Activated T-helper 1 cell treated with Interleukin-2 at 50 U/mL for 16 hours (primary cell): ENCODE measurements at places on chromosomes 4 and X.

DNA sequence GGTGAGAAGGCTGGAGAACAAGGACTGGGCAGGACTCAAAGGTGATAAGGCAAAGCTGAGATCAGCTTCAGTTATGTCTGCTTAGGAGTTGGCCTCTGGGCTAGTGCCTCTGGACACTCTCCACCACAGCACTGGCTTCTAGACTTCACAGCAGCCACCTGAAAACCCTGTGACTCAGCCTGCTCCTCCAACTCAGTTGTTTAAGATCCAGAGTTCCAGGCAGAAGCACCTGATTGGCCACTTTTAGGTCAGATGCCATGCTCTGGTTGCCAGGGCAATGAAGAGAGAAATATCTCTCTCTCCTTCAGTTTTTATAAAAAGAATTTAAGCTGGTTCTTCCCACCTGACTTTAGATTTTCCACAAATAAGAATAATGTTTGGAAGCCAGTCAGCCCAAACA lies 47.9 kb upstream of the BLTP1 start:
- DNase-seq, result no peak

- no peak for DNase-seq
Observed at GRCh38 chr4:105992641-105993305, 97.5 kb downstream of the NPNT start.

- DNase-seq, result no peak
Observed at GRCh38 chr4:107246761-107247160, 210.6 kb upstream of the DKK2 start.

- DNase-seq, result no peak
Observed at GRCh38 chrX:152942077-152942442, 44.2 kb downstream of the ZNF185 start.

DNA sequence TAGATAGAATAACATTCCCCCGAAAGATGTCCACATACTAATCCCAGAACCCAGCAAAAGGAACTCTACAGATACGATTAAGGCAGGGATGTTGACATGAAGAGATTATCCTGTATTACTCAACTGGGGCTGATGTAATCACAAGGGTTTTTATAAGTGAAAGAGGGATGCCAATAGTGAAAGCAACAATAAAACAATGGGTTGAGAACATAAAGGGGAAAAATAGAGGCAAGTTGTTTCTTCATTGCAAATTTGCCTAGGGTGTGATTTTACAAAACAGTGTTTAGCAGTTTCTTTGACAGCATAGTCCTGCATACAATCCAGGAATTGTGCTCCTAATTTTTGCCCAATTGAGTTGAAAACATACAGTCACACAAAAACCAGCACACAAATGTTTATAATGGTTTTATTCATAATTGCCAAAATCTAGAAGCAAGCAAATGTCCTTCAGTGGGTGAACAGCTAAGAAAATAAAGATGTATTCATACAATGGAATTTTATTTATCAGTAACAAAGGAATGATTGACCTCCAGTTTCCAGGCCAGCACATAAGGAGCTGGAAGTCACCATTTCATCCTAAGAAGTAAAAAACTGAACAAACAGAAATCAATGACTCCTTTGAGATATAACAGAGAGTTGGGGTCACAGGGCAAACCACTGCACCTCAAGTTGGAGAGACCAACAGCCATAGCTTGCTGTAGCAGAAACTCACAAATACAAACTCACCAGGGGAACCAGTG lies 107.2 kb downstream of the CENPC start:
- no peak for DNase-seq

- DNase-seq, result no peak
Observed at GRCh38 chrX:25807022-25807421, 331.1 kb upstream of the MAGEB18 start.

- no peak for DNase-seq
Observed at GRCh38 chr4:101643186-101643837, 147.2 kb upstream of the BANK1 start.

DNA sequence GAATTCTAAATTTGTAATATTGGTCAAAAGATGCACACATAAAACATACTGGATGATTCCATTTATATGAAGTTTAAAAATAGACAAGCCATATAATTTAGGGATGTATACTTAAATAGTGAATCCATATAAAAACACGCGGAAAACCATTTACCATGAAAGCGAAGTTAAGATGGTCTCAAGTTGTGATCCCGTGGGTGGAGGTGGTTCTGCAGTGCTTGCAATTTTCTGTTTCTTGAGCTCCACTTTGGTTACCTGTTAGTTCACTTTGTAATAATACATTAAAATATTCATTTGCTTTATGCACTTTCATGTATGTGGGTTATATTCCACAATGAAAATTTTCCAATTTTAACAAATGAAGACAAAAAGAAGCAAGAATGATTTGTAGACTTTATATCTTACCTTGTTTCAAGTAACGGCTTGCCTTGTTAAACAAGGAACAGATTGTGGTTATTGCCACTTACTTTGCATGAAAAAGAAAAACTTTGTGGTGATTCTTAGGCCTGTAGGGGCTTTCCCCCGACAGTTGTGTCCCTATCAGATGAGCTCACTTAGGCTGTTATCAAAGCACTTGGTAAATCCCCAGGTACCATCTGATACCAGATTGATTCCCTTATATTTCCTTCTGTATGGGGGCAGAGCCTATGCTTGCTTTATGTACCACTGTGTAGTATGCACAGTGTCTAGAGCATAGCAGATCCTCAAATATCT lies 12.2 kb downstream of the UCP1 start:
- no peak for DNase-seq

DNA sequence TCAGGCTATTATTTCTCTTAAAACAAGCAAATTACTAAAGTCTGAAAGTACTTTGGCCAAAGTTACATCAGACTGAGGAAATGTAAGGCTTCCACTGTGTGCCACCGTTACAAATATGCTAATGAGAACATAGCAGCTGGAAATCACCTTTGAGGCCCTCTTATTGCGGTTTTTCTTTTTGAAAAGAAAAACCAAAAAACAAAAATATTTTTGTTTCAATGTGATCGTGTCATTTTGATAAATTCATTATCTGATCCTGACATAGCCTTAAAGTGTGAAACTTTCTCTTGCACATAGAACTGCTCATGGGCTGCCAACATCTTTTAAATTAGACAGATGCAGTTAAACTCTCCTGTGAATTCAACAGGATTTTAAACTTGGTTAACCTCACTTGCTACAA lies 2.8 kb upstream of the TIFA start:
- DNase-seq, result no peak

- DNase-seq, result no peak
Observed at GRCh38 chrX:54419559-54420302, 20.5 kb upstream of the TSR2 start.

GRCh38 chr4:27666943-27667342 lies 806.3 kb downstream of the STIM2 start:
- DNase-seq, result no peak

- peak; percentile 29 for DNase-seq
Observed at GRCh38 chr4:37685161-37685822, 884 bp downstream of the RELL1 start.

DNA sequence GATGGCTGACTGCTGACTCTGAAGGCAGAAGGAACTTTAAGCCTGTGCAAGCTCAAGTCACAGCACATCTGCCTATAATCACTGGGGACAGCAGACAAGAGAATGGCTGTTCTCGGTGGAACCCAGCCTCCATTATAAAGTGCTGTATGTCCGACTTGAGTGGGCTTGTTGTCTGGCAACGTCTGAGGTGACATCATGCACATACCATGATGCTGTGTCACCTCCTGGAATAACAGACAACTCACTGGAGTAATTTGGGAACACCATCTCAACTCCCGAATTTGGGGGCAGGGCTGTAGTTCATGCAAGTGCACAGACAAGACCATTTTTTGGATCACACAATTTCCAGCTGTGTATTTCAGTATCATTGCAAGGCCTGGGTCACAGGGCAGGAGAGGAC lies 59.8 kb upstream of the GPM6B start:
- no peak for DNase-seq

GRCh38 chrX:63561425-63561824 lies 210.3 kb upstream of the SPIN4 start:
- DNase-seq, result no peak

DNA sequence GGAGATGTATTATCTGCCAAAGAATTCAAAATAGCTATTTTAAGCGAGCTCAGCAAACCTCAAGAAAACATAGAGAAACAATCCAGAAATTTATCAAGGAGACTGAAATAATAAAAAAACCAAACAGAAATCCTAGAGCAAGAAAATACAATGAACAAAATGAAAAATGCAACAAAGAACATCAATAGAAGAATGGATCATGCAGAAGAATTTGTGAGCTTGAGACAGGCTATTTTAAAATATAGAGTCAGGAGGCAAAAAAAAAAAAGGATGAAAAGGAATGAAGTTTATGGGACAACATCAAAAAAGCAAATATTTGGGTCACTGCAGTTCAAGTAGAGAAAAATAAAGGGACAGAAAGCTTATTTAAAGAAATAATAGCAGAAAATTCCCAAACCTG lies 29.1 kb downstream of the CENPE start:
- DNase-seq, result no peak

DNA sequence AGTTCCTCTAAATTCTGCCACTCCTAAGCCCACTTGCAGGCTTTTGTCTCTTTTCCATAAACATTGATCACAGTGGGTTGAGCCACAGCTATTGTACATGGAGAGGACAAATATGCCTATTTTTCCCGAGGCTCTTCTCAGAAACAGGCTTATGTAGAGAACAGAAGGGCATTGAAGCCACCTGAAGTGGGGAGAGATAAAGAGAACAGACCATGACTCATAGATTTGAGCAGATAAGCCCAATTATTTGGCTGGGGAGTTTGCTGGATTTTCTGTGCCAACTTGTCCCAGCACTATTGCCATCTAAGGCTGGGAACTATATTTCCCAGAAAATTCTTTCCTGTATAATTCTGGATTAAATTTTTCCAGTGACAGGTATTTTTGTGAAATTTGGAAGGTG lies 446.1 kb upstream of the RPS6KA3 start:
- no peak for DNase-seq
